Right renal cortex interstitium (tissue), 3 donors: ENCODE measurements at places on chromosomes 7 and 10.

- DNase-seq, result no peak
Measured at GRCh38 chr7:151735851-151736402, 141.0 kb downstream of the PRKAG2 start.

DNA sequence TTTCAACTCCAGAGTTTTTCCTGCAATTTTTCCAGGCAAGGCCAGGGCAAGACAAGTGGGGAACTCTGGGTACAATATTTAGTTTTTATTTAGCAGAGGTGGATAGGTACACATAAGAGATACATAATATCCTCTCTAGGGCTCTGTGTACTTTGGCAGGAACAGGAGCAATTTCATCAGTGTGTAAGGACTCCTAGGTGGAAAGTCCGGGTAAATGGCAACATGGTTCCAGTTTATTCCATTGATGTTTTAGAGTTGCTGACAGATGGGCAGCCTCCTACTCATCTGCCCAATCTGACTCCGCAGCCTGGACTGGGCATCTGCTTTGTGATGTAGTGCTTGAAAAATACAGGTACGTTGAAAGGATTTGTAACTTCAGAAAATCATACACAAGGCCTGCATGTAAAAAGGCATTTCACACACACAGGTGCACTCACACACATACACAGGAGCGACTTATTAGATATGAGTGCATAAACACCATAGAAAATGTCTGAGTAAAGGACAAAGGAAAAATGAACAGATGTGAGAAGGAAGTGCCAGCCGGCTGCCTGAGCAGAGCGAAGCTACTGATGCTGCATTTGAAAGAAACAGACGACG lies 5.7 kb downstream of the PON1 start:
- no peak for DNase-seq

DNA sequence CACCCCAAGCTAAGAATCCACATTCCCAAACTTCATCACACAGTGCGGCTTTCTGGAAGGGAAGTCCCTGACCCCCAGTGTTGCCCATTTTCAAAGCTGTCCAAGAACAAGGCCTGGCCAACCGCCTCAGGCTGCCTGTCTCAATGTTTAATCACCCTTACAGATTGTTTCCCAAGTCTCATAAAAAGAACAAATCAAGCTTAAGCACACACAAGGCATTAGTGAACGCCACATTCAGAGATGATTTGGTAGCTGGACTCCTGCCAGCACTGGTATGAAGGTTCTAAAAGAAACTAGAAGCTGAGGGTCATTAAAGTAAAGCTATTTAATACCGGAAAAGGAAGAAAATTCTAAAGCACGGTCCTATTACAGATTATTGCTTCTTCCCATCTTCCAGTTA lies 35.6 kb downstream of the C10orf90 start:
- peak; percentile 10 for DNase-seq

- DNase-seq, result no peak
Measured at GRCh38 chr10:88117869-88118632, 254.6 kb downstream of the PTEN start.

- no peak for DNase-seq
Measured at GRCh38 chr10:109957092-109957797, 33.9 kb upstream of the XPNPEP1 start.
